ENCODE measurements at places on chromosomes 2 and 18. TPM values are rescaled to one million over a fixed set of nuclear protein-coding genes. Genes with fewer than 3 reads are reported as not detected.

MAB21L4 gene
- not detected for polyA plus RNA-seq

NEUROD1 gene
- polyA plus RNA-seq, result 14.2 TPM

GCG gene
- not detected for polyA plus RNA-seq

CCDC88A gene
- 283 TPM for polyA plus RNA-seq

CTDP1 gene
- 0.57 TPM for polyA plus RNA-seq

ACOXL gene
- not detected for polyA plus RNA-seq

Data from Purkinje cell (primary cell).